ENCODE measurements at places on chromosomes 1 and 21.

DNA sequence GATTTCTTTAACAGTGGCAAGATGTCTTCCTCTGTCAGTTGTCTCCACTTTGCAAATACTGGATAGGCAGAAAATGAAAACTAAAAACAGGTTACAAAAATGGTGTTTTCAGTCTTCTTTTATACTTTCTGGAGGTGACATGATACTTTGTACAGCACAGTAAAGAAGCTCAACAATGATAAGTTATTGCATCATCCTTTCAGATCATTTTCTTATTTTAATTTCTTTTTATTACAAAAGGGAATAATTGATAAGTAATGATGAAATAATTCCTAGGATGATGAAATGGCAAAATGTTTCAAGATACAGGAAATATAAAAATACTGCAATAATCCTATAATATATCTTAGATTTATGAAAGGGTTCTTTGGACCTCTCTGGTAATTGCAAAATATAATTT, 16.5 kb downstream of the GORAB start:
- DNase-seq, result no peak

DNA sequence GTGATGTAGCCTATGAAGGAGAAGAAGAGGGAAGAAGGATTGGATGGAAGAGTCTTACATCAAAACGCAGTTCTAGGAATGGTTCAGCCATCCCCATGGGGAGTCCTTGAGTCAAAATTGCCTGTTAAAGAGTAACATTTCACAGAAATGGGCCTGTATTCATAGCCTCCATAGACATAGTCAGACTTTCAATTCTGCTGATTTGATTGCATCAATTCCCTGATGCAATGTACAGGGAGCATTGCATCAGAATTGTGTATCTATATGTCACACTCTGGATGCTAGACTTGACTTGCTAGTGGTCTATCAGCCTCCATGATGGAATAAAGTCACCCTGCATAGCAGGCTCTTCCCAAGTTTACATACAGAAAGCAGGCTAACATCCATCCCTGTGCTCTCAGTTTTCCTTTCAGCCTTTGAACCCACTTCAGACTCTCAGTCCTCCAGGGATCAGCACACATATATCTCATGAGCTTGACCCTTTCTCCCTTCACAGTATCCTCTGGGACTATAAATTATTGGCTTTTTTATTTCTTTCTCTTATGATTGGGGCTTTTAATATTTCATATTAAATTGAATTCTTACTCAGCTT, 1111.7 kb upstream of the B3GALT2 start:
- DNase-seq, result no peak

DNA sequence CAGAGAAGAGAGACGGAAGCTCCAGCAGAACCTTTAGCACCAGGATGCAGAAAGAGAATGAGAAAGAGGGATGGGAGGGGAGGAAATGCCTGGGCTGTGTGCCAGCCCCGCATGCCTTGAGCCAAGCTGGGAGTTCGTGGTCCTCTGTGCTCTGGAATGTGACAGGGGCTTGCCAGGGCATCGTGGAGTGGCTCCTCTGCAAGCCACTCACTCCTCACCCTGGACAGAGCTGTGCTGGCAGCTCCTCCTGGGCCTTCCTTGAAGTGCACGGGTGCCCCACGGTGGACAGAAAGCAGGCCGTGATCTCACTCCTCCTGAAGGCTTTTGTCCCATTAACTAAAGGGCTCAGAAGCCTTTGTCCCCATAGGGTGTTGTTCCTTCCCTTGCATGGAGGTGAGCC, 34.8 kb upstream of the PRELP start:
- DNase-seq, result no peak

- DNase-seq, result no peak
Measured at GRCh38 chr1:223538981-223539380, 126.5 kb downstream of the CAPN8 start.

- DNase-seq, result no peak
Measured at GRCh38 chr1:245591346-245592188, 436.8 kb downstream of the KIF26B start.

- no peak for DNase-seq
Measured at GRCh38 chr1:201476670-201477344, 7.8 kb upstream of the PHLDA3 start.

DNA sequence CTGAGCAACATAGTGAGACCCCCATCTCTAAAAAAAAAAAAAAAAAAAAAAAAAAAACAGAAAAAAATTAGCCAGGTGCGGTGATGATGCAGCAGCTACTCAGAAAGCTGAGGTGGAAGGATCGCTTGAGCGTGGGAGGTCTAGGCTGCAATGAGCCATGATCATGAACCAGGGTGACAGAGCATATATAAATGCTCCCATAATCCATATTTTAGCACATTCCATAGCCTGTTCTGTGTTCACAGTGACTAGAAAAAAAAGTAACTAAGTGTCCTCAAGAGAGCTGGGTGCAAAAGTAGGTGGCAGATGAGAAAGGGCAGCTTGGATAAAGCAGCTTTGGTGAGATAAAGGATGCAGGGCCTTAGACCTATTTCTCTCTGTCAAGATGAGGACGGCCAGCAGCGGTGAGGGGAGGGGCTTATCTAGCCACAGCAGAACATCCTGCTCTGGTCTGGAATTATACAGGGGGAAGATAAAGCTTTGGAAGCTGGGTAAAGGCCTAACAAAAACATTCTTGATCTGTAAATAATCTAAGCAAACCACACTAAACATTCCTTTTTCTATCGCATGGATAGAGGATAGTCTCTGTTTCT, 205.3 kb downstream of the DAB1 start:
- no peak for DNase-seq

DNA sequence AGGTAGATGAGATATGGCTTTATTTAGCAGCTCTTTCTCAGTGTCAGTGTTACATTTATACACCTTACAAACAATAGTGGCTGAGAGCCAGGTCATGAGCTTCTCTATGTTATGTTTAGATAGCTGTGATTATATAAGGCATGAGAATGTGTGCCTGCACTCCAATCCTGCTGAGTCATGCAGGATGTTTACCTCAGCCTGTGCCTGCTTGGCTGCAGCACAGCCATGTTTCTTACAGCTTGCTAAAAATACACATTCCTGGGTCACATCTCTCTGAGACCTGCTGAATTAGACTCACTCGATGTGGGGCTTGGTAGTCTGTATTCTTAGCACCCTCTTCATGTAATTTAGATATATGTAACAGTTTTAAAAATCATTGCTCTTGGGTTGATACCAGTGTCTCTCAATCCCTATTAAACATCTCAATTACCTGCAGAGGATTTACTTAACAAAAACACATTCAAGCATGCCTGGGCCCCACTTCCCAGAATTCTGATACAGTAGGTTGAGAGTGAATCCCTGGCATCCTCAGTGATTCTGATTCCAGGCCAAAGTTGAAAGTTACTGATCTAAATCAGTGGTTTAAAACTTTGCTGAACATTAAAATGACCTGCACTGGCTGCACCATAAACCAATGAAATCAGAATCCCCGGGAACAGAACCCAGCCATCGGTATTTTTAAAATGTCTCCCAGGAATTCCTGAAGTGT, 107.5 kb downstream of the GDAP2 start:
- no peak for DNase-seq
